ENCODE measurements at places on chromosomes 6 and 20.

GRCh38 chr6:11492464-11493290 lies 44.9 kb upstream of the TMEM170B start:
- DNase-seq = no peak

DNA sequence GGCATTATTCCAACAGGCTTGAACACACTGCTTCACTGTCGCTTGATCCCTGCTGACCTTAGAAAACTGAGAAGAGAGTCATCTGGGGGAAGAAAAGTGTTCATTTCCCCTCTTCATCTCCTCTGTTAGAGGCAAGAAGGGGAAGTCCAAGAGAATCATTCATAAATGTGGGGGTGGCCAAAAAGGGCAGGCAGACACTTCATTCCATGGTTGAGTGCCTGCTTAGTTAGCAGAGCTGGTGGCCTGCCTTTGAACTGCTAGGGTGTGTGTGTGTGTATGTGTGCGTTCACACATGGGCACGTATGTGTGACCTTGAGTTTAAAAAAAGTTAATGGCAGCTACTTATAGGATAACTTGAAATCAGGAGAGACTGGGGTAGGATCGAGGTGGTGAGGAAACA lies 39.4 kb upstream of the RFPL4B start:
- DNase-seq = no peak

DNA sequence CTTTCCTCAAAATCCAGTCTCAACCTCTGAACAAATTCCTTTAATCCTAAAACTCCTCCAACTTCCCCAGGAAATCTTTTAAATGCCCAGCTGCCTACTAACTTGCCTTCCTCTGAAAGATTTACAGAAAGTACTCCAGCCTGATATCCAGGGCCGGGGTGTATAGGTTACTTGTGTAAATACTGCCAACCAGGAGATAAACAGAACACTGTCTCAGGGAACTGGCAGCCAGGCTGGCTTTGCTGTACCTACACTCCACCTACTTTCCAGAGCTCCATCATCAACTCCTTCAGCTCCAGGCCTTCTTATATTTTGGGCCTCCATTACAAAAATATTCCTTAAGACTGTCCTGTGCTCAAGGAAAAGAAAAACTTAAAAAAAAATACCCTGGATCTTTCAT lies 85.9 kb downstream of the CEP162 start:
- no peak for DNase-seq

DNA sequence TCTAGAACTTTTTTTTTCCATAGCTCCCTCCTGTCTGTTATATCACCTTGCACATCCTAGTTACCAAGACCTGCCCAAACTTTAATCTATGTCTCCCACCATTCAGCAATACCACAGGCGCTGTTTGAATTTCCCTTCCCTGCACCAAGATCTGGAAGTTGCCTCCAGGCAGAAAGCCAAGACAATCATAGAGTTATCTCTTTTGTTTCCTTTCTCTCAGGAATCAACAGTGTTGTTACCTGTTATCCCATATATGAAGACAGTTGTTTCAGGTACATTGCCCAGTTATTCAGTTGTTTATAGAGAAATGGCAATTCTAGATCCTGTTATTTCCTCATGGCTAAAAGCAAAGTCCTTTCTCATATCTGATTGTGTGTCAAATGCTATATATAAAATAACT lies 63.2 kb downstream of the PDSS2 start:
- no peak for DNase-seq

DNA sequence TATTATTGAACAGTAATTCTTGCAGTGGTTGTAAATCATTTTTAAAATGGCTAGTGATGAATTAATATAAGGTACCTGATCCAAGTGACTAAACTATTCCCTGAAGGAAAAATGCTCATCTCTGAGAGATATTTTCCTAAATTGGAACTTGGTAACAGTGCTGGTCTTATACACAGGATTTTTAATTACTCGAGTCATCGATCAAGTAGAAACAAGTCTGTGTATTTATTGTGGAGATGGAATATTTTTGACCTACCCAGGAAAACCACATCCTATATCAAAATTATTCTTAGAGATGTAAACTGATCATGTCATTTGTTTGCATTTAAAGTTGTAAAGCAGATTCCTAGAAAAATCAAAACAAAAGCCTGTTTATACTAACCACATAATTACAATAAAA lies 166.9 kb downstream of the MOXD1 start:
- no peak for DNase-seq
